IPS DF 6.9 (cell line): ENCODE measurements at places on chromosomes 11 and 22.
A peak's percentile ranks its signal among the peaks of the same experiment; 100 is the strongest.

GRCh38 chr22:28977481-28977971, 84.1 kb downstream of the C22orf31 start:
- DNase-seq, result no peak

- DNase-seq, result no peak
Observed at GRCh38 chr11:31808721-31809540, 2.2 kb downstream of the PAX6 start.

GRCh38 chr11:8062781-8063257, 18.2 kb upstream of the TUB start:
- DNase-seq, result no peak

- no peak for DNase-seq
Observed at GRCh38 chr22:28958611-28959010, 75.2 kb downstream of the ZNRF3 start.

GRCh38 chr11:131658952-131659351, 288.5 kb downstream of the NTM start:
- no peak for DNase-seq

DNA sequence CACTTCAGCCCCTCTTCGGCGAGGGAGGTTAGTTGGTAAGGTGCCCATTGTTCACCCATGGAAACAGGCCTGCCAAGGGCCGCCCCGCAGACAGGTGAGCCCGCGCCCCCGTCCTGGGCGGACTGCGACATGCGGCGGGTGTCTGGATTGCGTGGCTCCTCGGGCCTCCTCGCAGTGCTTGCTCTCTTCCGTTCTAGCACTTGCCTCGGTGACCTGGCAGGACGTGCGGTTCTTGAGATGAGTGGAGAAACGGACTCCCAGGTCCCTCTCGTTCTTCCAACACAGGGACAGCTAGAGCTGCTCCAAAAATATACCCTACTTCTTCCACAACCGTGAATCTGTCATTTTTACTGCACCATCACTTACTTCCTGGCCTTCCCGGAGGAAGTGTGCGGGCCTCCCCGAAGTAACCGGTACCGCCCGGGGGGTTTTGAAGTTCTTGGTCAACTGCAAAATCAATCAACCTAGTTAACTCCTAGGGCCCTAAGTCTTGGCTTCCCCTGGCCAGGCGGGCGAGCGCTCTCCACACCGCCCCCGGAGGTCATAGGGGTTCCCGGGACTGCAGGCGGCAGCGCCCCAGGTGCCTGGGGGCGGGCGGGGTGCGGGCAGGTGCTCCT, 745 bp upstream of the ZBTB44 start:
- peak; percentile 16 for DNase-seq

DNA sequence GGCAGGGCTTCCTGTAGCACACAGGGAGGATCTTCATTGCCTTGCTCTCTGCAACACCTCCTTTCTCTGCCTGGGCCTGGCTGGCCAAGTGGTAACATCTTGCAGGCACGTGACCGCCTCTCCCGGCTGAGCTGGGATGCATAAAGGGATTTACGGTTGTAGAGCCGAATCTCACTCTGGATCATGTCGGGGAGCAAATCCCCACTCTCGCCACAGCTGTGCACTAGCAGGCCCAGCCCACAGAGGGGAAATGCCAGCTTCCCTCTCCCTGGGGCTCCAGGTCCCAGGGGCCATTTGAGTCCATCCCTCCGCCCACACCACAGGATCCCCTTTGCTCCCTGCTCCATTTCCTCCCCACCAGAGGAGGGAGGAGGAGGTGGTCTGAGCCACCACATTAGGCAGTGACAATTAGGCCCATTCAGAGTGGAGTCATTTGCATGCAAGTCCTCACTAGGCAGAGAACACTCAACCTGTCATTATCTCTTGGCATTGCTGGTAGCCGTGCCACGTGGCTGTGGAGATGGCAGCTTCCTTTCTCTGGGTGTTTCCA, 196.7 kb downstream of the DSCAML1 start:
- no peak for DNase-seq

GRCh38 chr11:87754685-87755084, 420.6 kb downstream of the RAB38 start:
- DNase-seq, result no peak

DNA sequence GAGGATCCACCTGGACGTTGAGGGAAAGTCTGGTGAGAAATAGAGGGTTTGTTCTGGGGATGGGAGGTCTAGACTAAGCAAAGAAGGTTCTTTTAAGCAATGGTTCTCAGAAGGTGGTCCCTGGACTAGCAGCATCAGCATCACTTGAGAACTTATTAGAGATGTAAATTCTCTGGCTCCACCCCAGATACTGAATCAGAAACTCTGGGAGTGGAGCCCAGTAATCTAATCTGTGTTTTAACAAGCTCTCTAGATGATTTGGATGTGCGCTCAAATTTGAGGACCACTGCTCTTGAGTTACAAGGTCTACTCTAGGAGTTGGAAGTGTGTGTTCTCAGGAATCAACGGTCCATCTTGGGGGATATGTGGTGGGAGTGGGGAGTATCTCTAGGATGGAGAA, 3.3 kb upstream of the ABCG4 start:
- DNase-seq, result no peak

- DNase-seq, result peak; percentile 55
Observed at GRCh38 chr11:122306831-122307391, 190.9 kb upstream of the BLID start.

GRCh38 chr11:4072668-4073285, 21.8 kb upstream of the RRM1 start:
- peak; percentile 52 for DNase-seq

- no peak for DNase-seq
Observed at GRCh38 chr11:69137151-69137844, 18.4 kb upstream of the SMIM38 start.

DNA sequence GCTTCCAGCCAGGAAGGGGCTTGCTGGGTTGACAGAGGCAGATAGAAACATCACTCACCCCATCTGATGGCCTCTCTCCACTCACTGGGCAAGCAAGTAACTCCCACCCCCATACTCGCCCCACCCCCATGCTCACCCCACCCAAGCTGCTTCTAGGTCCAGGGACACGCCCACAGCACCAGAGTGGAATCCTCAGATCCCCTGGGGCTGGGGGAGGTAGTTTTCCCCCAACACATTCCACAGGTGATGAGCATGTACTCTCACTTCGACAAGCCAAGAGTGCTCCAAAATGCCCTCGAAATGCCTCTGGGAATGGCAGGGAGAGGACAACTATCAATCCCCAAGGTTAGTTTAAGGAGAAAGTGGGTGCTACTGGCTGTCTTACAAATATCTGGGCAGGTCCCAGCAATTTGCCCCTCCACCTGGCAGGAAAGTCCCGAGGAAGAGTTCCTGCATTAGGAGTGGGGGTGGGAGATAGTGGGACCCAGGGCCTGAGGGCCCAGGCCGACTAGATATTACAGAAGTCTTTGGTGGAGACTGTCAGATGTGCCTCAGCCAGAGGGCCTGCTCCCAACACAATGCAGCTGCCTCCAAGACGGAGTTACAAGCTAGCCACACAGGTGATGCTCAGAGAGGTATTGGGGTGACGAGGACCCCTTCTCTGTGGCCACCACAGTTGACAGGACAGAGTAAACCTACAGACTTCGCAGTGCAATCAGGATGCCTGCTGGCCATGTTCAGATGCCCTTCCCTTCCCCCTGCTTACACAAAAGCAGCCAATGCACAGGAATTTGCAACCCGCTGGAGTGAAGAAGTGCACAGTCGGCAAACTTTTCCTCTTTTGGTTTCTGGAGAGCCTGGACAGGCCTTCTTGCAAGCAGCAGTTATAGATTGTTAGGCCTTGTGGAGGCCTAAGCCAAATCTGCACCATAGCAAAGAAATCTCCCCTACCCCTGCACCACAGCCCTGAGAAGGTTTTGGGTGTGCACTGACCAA, 2.9 kb upstream of the LMO1 start:
- no peak for DNase-seq

- no peak for DNase-seq
Observed at GRCh38 chr11:20038972-20039371, 121.3 kb downstream of the DBX1 start.

DNA sequence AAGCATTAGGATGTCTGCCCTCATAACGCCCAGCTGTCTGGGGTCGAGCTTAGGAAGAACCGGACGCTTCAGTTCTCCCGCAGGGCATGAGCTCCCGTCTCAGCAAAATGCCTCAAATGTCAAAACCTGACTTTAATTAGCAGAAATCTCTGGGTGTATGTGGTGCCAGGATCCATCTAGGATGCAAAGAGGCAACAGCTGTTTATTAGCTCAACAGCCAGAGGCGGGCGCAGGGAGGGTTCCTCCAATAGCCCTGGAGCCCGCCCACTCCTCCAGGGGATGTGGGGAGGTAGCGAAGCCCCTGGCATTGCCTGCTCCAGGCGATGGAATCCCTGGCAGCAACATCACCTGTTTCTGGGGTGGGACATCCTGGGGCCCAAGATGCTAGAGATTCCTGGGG, 39.4 kb upstream of the RTL6 start:
- no peak for DNase-seq

DNA sequence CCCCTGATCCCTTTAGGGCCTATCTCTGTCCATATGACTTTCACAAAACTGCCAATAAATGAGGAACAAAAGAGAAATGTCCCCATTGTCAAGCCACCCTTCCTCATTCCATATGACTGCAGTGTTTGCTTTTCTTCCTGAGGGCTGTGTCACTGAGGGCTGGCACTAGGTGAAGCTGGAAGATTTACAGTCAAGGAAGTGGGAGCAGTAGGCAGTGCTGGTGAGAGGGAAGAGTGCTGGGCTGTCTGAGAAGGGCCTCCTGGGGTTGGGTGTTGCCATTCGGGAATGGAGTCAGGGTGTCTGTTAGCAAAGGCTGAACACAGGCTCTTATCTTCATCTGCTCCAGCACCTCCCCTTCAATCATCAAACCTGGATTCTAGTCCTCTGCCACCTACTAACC, 30.9 kb downstream of the INSC start:
- no peak for DNase-seq
